Activated T-cell treated with anti-CD3 and anti-CD28 coated beads, Interleukin-2, amount 50 U/mL, for 72 hours (primary cell): ENCODE measurements at places on chromosomes 4 and X. TPM values are rescaled to one million over a fixed set of nuclear protein-coding genes. Genes with fewer than 3 reads are reported as not detected.

- H3K4me3 ChIP-seq: peak overlapping the region; percentile 18
- DNase-seq: no peak
- no peaks in the 10 kb centered on the region for H3K36me3 ChIP-seq
- peaks cover 23% of the 10 kb centered on the region for H3K4me1 ChIP-seq
- no peak overlapping the region for H3K27ac ChIP-seq
These were observed 14.7 kb downstream of the WDR44 start for GRCh38 chrX:118360429-118361125.

- H3K27ac ChIP-seq: no peak overlapping the region
- H3K27me3 ChIP-seq: peaks cover 26% of the 10 kb centered on the region
- H3K4me3 ChIP-seq: no peak overlapping the region
- peaks cover 8% of the 10 kb centered on the region for H3K4me1 ChIP-seq
- no peaks in the 10 kb centered on the region for H3K36me3 ChIP-seq
- no peak for DNase-seq
These were observed 104.2 kb upstream of the MSX1 start for GRCh38 chr4:4755306-4755705.

GRCh38 chr4:118816538-118817177 lies 19.3 kb downstream of the SEC24D start:
- DNase-seq: no peak
- no peak overlapping the region for H3K27ac ChIP-seq
- no peaks in the 10 kb centered on the region for H3K27me3 ChIP-seq
- H3K4me3 ChIP-seq: no peak overlapping the region
- peaks cover 8% of the 10 kb centered on the region for H3K36me3 ChIP-seq

DNA sequence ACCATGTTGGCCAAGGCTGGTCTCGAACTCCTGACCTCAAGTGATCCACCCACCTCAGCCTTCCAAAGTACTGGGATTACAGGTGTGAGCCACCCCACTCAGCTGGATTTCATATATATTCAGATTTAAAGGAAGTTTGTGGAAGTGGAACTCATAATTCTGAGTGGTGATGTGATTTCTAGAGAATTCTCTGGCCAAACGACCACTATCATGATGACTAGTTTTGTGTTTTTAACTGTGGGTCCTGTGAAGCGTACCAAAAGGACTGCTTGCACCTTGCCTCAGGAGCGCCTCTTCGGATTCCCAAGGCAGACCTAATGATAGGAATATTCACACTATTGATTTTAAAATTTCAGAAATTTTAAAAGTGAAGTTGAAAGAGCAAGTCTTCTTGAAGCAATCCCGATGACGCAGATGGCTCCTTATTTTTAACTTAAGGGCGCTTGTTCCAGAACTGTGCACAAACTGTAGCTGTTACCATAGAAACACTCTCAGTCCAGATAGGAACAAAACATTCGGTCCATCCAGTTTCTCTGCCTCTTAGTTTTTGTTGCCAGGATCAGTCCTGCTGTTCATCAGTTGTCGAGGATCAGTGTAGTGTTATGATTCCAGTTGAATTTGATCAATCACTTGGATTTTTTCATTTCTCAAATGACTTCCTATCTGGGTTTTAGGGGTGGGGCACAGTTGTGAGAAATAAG lies 51.7 kb upstream of the CLCN4 start:
- H3K27ac ChIP-seq: no peak overlapping the region
- no peaks in the 10 kb centered on the region for H3K36me3 ChIP-seq
- H3K4me1 ChIP-seq: peaks cover 38% of the 10 kb centered on the region
- H3K4me3 ChIP-seq: no peak overlapping the region

- peak overlapping the region; percentile 57 for H3K27ac ChIP-seq
- peaks cover 21% of the 10 kb centered on the region for H3K4me1 ChIP-seq
- peaks cover 5% of the 10 kb centered on the region for H3K36me3 ChIP-seq
- DNase-seq: peak; percentile 39
- H3K4me3 ChIP-seq: peak overlapping the region; percentile 59
These were observed 5.6 kb downstream of the CYSLTR1 start for GRCh38 chrX:78321809-78322208.

- no peak overlapping the region for H3K4me3 ChIP-seq
- peaks cover 27% of the 10 kb centered on the region for H3K27me3 ChIP-seq
- no peaks in the 10 kb centered on the region for H3K36me3 ChIP-seq
- no peak for DNase-seq
- H3K27ac ChIP-seq: no peak overlapping the region
These were observed 156.9 kb downstream of the SOWAHB start for GRCh38 chr4:76740866-76741662.

DNA sequence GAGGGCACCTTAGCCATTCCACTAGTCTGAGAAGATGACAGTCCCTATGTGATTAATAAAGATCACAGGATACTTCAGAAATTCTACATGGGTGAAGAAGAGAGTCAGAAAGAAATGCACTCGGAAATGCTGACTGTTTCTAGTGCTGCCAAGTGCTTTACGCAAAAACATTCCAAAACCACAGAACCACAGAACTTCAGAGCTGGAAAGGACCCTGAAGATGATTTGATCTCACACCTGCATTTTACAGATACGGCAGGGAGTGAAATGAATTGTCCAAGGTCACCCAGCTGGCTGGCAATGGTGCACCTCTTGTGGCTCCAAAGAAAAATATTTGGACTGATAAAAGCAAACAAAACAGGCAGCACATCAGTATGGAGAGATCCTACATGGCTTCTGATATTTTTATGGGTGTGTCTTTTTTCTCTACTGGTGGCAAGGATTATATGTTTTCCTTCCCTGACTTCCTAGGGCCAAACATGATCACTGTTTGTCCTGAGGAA lies 115.9 kb downstream of the MAML3 start:
- no peaks in the 10 kb centered on the region for H3K36me3 ChIP-seq
- H3K27ac ChIP-seq: no peak overlapping the region

DNA sequence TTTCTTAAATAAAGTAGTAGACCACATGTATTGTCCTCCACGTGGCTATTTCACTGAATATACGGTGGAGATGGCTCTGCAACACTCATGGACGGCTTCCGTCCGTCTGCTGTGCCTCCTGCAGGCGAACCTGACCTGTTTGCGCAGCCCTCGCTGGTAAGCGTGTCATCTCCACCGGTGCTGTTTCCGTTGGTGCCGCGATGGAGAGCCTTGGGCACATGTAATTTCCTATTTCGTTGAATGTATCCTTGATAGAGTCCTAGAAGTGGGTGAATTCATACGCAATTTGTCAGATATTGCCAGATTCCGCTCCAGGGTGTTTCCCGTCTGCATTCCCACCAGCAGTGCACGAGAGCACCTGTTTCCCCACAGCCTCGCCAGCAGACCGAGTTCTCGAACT lies 48.5 kb downstream of the HTT-AS start:
- H3K27me3 ChIP-seq: peaks cover 17% of the 10 kb centered on the region
- no peak for DNase-seq
- H3K4me3 ChIP-seq: no peak overlapping the region
- peaks cover 4% of the 10 kb centered on the region for H3K36me3 ChIP-seq
- peaks cover 14% of the 10 kb centered on the region for H3K4me1 ChIP-seq
- H3K27ac ChIP-seq: no peak overlapping the region

DNA sequence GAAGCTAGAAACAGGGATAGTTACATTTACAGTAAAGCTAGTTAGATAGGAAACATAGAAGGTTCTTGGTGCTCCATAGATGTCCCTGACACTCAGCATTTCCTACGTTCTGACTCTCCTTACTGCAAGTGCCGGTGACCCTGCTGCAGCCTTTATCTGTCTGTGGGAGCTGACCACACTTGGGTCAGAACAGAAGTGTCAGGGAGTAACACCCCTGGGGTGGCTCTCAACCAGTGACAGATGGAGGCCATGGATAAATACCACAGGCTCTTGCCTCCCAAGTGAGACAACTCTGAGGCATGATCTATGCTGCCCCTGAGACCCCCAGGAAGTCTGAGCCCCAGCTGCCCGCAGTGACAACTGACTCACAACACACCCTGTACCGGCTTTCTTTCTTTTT lies 69.8 kb downstream of the ANXA3 start:
- DNase-seq: no peak
- no peaks in the 10 kb centered on the region for H3K36me3 ChIP-seq
- H3K27ac ChIP-seq: no peak overlapping the region

- H3K4me1 ChIP-seq: no peaks in the 10 kb centered on the region
- DNase-seq: no peak
- H3K36me3 ChIP-seq: no peaks in the 10 kb centered on the region
- H3K4me3 ChIP-seq: no peak overlapping the region
- no peak overlapping the region for H3K27ac ChIP-seq
- H3K27me3 ChIP-seq: no peaks in the 10 kb centered on the region
These were observed 226.7 kb downstream of the SNCA start for GRCh38 chr4:89610236-89610635.

- H3K27ac ChIP-seq: no peak overlapping the region
- no peaks in the 10 kb centered on the region for H3K27me3 ChIP-seq
- no peak for DNase-seq
- H3K4me3 ChIP-seq: no peak overlapping the region
These were observed 80.9 kb downstream of the CLDN34 start for GRCh38 chrX:10048076-10048475.

- no peaks in the 10 kb centered on the region for H3K27me3 ChIP-seq
- H3K4me3 ChIP-seq: no peak overlapping the region
- no peak for DNase-seq
- H3K36me3 ChIP-seq: peaks cover 2% of the 10 kb centered on the region
- no peak overlapping the region for H3K27ac ChIP-seq
These were observed 36.2 kb downstream of the CTBP1 start for GRCh38 chr4:1212546-1213335.

GRCh38 chrX:110082161-110082560 lies 79.2 kb downstream of the TMEM164 start:
- H3K27me3 ChIP-seq: peaks cover 14% of the 10 kb centered on the region
- no peak overlapping the region for H3K27ac ChIP-seq
- no peak for DNase-seq
- peaks cover 7% of the 10 kb centered on the region for H3K4me1 ChIP-seq
- no peak overlapping the region for H3K4me3 ChIP-seq
- no peaks in the 10 kb centered on the region for H3K36me3 ChIP-seq

DNA sequence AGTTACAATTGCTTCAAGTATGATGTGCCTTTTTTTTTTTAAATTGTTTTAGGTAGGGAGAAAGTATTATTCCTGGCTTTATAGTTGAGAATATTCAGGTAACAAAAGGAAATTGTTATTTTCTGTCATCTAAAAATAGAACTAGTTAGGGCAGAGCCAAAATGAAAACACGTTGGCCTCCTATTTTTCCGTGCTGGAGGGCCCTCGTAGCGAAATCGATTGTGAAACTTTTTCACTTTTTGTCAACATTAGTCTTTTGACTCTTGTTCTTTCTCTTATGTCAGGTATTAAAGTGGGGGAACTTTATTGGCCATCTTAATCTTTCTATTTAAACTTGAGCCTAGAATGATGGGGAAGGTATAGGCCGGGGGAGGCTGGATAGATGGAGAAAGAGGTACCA lies 104.9 kb downstream of the ARHGAP10 start:
- H3K36me3 ChIP-seq: no peaks in the 10 kb centered on the region
- peak overlapping the region; percentile 10 for H3K27ac ChIP-seq
- H3K4me3 ChIP-seq: no peak overlapping the region
- peaks cover 23% of the 10 kb centered on the region for H3K4me1 ChIP-seq

- no peak overlapping the region for H3K27ac ChIP-seq
- DNase-seq: no peak
- peaks cover 7% of the 10 kb centered on the region for H3K27me3 ChIP-seq
These were observed 132.2 kb upstream of the FUNDC1 start for GRCh38 chrX:44674906-44675305.

- H3K36me3 ChIP-seq: peaks cover 9% of the 10 kb centered on the region
- H3K4me3 ChIP-seq: no peak overlapping the region
- no peak overlapping the region for H3K27ac ChIP-seq
- no peak for DNase-seq
These were observed 72.1 kb downstream of the LRP2BP start for GRCh38 chr4:185323606-185324005.

- H3K4me3 ChIP-seq: no peak overlapping the region
- H3K4me1 ChIP-seq: no peaks in the 10 kb centered on the region
- no peak overlapping the region for H3K27ac ChIP-seq
These were observed 2043.8 kb downstream of the ARAP2 start for GRCh38 chr4:34200535-34200934.

DNA sequence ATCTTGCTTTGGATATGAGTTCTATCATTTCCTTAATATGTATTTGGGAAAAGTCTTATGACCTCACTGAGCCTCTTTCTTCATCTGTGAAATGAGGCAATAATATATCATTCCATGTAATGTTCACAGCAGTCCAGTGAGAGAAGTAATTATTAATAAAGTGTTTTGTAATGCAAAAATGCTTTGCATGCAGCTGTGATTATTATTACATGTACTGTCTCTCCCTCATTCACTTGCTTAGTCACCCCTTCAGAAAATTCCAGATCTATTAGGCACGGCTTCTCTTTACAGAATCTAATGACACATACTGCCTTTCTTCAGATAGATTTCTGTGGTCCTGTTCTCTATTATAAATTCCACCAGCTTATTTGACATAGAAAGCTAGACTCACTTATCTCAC lies 53.5 kb upstream of the FGF13 start:
- H3K4me3 ChIP-seq: no peak overlapping the region
- no peaks in the 10 kb centered on the region for H3K36me3 ChIP-seq
- no peak for DNase-seq
- no peak overlapping the region for H3K27ac ChIP-seq
- H3K4me1 ChIP-seq: no peaks in the 10 kb centered on the region

- peaks cover 26% of the 10 kb centered on the region for H3K27me3 ChIP-seq
- peaks cover 5% of the 10 kb centered on the region for H3K4me1 ChIP-seq
- no peaks in the 10 kb centered on the region for H3K36me3 ChIP-seq
- no peak for DNase-seq
These were observed 102.8 kb downstream of the CHRDL1 start for GRCh38 chrX:110692866-110693265.

- H3K36me3 ChIP-seq: no peaks in the 10 kb centered on the region
- no peak overlapping the region for H3K4me3 ChIP-seq
- DNase-seq: no peak
- no peak overlapping the region for H3K27ac ChIP-seq
- H3K27me3 ChIP-seq: peaks cover 18% of the 10 kb centered on the region
These were observed 175.8 kb upstream of the GALNT7 start for GRCh38 chr4:172992648-172993378.

DNA sequence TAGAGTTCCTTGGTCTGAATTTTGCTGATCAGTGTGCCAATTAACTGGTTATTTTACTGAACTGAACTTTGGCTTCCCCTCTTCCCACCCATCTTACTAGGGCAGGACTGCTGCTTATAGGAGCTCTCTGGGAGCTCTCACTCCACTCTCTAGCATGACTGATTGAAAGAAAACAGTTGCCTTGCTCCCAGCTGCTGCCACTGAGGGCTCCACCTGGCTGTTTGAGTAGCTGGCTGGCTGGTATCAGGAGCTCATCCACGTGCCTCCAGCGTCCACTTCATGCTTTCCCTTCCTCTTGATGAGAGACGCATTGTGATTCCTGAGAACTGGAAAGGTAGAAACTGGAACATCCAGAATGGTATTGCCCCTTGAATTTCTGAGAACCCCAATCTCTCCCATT lies 73.0 kb upstream of the KLHL13 start:
- no peak overlapping the region for H3K4me3 ChIP-seq
- DNase-seq: no peak
- H3K36me3 ChIP-seq: no peaks in the 10 kb centered on the region

NDST3 gene
- total RNA-seq: not detected

TBC1D8B gene
- 0.79 TPM for total RNA-seq

GBA3 gene
- not detected for total RNA-seq

PNMA5 gene
- not detected for total RNA-seq

LUZP4 gene
- not detected for total RNA-seq

USP26 gene
- not detected for total RNA-seq

H2BW2 gene
- total RNA-seq: not detected

HAND2 gene
- total RNA-seq: not detected

THAP9 gene
- 4.4 TPM for total RNA-seq
